ENCODE measurements at places on chromosomes 5 and 9. TPM values are rescaled to one million over a fixed set of nuclear protein-coding genes. Genes with fewer than 3 reads are reported as not detected.

- no peak for DNase-seq
These were observed 49.0 kb upstream of the TNPO1 start for GRCh38 chr5:72767289-72768010.

- DNase-seq: peak; percentile 68
These were observed 65.6 kb downstream of the ANKRD55 start for GRCh38 chr5:56167519-56167918.

GRCh38 chr9:91814201-91814600, 135.8 kb downstream of the ROR2 start:
- no peak for DNase-seq

Gene STK32A
- 0.25 TPM for total RNA-seq

Gene COL15A1
- 5.6 TPM for total RNA-seq
